CD4-positive, alpha-beta T cell treated with Interleukin-21 for 1 hour (primary cell): ENCODE measurements at places on chromosomes 16 and 17.

- DNase-seq = no peak
Measured at GRCh38 chr17:35557353-35557752, 3.3 kb downstream of the SLFN14 start.

DNA sequence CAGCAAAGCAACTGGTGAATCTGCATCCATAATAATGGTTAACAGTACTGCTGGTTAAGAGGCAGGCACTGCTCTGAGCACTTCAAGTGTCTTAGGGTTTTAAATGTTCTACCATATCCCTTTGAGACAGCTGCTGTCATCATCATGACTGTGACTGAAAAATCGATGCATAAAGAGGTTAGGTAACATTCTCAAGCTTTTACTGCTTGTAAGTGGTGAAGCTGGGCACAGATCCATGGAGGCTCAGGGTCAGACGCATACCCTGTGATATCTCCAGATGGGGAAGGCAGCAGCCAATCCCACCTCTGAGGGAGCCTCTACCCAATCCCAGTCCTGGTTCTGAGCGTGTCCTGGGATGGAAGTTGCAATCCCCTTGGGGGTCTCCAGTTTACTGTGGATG lies 57.6 kb upstream of the SOX9 start:
- DNase-seq = no peak

- no peak for DNase-seq
Measured at GRCh38 chr16:49330562-49331201, 42.9 kb upstream of the C16orf78 start.

GRCh38 chr16:46718214-46718613 lies 28.8 kb downstream of the ORC6 start:
- no peak for DNase-seq

DNA sequence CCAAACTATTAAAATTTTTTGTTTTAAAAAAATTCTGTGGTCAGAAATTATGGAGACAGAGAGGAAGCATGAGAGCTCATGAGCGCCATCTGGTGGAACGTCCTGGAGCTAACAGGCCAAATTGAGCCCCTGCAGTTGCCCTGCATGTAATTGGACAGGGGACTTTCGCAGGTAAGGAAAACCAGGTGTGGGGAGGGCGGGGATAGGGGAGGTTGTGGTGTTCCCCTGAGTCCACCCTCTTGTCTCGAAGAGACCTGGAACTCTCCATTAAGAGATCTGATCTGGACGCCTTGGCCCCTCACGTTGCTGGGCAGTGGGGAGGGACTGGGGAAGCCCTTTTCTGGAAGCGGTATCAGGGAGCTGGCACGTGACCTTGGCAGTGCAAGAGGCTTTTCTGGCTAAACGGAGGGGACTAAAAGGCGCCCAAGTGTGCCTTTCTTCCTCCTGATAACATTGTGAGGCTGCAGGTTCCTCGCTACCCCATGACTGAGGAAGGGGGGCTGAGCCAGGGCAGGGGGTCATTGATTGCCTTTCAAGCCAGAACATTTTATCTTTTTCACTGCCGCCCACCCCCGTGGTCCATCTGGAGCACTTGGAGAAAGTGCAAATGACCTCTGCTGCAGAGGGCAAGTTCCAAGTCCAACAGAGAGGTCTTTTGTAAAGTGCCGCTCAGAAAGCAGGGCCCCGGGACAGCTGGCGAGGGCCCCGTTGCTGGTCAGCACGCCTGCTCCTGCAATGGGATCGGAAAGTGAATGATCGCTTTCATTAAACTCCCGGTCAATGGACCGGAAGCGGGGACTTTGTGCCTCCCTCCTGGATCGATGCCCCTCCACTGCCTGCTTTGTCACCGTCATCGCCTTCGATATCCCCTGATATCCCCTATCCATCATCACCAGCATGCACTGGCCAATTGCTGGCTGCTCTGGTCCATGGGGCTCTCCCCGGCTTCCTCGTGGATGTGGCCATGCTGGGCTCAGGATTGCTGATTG lies 18.4 kb downstream of the PDILT start:
- peak; percentile 35 for DNase-seq

DNA sequence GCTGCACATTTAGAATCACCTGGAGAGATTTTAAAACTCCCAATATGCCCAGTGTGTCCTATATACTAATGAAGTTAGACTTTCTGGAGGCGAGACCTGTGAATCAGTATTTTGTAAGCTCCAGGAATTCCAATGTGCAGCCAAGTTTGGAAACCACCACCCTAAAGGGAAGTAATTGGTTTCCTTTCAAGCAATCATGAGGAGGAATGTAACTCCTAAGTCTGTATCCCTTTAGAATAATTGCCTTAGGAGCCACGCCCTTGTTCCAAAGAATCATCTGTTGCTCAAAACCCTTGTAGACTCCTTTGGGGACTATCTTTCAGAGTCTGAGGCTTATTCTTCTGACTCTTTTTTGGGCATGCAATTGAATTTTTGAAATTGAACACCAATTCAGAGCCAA lies 84.4 kb downstream of the DNAH9 start:
- no peak for DNase-seq

DNA sequence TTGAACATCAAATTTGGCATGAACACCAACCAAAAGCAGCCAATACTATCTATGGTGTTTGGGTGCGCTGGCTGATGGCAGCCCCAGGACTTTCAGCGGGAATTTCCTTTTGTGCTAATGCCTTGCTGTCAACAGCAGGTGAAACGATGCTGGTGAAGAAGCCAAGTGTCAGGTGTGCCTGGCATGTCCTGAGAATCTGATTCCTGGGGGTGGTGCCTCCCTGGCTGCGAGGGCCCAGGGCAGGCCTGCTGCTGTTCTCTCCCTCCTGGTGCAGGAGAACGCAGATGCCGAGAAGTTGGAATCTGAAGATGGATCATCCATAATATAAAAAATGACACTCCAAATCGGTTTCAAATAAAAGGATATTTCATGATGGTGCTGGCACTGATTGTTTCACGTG lies 62.0 kb upstream of the DNAJA2 start:
- DNase-seq = no peak

GRCh38 chr16:25580041-25580440 lies 111.7 kb upstream of the HS3ST4 start:
- DNase-seq = no peak

GRCh38 chr16:29025218-29025617 lies 40.4 kb downstream of the LAT start:
- no peak for DNase-seq

- DNase-seq = no peak
Measured at GRCh38 chr17:45279898-45280297, 18.0 kb upstream of the SPATA32 start.

DNA sequence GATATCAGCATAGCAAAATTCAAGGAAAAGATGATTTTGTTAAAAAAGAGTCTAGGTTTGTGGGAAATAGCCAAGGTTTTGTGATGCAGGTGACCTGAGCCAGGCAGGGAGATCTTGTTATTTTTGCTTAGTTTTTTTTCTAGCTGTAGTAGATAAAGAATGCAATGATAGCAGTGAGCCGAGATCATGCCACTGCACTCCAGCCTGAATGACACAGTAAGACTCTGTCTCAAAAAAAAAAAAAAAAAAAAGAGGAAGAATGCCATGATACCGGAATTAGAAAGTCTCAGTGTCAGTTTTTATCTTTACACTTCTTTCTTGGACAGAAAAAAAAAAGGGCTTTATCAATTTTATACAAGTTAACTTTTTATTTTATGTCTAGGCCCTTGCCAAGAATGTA lies 27.5 kb downstream of the TMEM238L start:
- no peak for DNase-seq

GRCh38 chr16:72938795-72939164 lies 109.1 kb downstream of the ZFHX3 start:
- no peak for DNase-seq

DNA sequence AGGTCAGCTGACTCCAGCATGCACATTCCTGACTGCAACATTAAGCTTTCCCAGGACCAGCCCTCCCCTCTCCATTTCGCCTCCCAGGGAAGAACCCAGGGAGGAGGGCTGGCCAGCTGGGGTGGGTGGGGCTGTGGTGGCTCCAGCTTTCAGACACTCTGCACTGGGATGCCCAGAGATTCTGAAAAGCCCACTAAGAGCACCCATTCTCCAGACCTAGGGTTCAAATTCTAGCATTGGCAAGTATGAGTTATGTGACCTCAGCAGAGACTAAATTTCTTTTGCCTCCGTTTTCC lies 7.8 kb downstream of the DLX3 start:
- DNase-seq = no peak

GRCh38 chr17:54969658-54970572 lies 1.4 kb downstream of the STXBP4 start:
- peak; percentile 2 for DNase-seq

DNA sequence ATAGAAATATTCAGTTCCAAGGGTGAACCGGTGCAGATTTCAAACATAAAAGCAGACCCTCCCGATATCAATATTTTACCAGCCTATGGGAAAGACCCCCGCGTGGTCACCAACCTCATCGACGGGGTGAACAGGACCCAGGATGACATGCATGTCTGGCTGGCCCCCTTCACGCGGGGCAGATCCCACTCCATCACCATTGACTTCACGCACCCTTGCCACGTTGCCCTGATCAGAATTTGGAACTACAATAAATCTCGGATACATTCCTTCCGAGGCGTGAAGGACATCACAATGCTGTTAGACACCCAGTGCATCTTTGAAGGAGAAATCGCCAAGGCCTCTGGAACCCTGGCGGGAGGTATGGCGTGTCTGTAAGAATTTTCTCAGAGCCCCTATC lies 200.0 kb downstream of the KATNIP start:
- DNase-seq = no peak

DNA sequence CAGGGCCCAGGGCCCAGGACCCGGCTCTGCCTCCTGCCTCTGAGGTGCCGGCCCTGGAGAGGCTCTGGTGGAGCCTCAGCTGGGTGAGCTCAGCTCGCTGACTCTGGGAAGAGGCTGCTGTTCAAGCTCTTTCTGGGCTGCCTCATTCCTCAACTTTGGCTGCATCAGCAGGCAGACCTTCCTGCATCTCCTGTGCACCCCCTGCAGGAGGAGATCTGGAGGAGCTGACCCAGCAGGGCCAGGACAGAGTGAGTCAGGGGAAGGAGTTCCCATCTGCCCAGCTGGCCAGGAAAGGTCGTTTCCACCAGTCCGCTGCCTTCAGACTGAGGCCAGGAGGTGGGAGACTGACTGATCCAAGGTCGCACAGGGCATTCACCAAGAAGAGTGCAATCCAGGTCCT lies 10.7 kb downstream of the CRHR1 start:
- no peak for DNase-seq

GRCh38 chr16:3582276-3583165 lies 5.3 kb upstream of the NLRC3 start:
- DNase-seq = no peak

- no peak for DNase-seq
Measured at GRCh38 chr17:70872103-70872502, 702.8 kb downstream of the KCNJ2 start.

DNA sequence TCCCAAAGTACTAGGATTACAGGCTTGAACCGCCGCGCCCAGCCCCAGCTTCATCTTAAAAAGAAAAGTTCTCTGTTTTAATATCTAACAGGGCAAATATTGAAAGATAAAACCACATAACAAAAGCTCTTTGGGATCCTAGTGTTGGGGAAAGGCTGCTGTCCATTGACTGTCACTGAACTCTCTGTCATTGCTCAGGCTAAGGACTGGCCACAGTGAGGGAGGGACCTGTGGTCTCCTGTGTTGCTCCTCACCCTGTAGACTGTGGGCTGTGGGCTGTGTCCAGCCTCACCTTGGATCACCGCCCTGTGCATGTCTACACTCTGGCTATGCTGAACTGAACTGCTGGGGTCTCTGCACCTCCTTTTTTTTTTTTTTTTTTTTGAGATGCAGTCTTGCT lies 11.3 kb upstream of the PYDC1 start:
- DNase-seq = no peak

- no peak for DNase-seq
Measured at GRCh38 chr16:14427371-14427948, 202.6 kb downstream of the PARN start.

DNA sequence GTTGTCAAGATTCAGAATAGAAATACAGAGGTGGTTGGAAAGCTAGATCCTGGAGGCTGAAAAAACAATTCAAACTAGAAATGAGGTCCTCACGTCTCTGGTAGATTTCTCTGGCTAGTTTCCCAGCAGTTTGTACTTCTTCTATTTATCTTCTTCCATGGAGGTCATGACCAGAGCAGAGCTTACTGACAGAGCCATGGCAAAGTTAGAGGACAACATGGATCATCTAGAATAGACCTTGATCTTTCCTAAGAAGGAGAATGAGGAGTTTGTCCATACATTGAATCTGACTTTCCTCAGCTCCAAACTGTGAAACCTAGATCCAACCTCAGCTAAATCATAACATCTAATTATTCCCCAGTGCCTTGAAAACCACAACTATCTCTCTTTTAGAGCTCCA lies 900.8 kb upstream of the GOT2 start:
- DNase-seq = no peak

DNA sequence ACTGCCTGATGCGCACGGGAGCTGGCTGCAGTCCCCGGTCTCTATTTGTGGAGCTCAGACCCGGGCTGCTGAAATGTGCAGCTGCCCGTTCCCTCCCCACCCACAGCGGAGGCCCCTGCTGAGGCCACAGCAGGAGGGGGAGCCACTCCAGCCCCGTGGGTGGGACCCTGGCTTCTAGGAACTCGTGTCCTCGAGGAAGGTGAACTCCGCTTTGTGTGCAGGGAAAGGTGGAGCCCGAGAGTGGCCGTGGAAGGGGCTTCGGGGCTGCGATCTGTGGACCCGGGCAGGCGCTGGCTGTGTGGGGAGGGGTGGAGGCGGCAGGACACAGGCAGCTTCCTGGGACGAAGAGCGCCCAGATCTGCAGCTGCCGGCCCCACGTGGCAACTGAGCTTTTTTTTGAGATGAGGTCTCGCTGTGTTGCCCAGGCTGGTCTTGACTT lies 2.9 kb downstream of the CCDC154 start:
- no peak for DNase-seq

DNA sequence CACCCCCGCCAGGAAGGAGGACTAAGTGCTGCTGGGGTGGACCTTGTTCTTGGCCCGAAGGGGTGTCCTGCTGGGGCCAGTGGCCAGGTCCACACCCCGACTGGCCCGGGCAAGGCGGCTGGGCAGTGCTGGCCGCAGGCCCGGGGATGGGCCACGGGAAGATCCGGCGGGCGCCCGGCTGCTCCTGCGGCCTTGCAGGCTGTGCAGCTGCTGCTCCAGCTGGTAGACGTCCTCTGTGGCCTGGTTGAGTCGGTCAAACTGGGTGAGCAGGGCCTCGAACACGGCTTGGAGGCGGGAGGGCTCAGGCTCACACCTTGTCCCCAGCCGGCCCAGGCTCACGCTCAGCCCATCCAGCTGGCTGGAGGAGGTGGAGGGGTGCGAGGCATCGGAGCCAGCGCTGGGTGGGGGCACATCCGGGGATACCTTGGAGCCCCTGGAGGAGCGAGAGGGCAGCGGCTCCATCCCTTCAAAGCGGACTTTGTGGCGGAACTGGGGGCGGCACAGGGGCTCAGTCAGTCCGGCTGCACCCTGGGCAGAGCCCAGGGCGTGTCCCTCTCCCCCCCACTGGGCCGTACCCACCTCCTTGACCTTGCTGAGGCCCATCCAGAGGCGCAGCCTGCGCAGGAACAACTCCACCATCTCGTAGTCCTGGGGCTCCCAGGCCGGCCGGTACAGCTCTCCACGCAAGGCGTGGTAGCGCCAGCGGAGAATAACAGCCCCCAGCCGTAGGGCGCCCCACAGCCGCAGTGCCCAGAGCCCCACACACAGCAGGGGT lies 42.1 kb downstream of the TSC2 start:
- no peak for DNase-seq
